Stimulated activated CD4-positive, alpha-beta T cell treated with anti-CD3 and anti-CD28 coated beads, Interleukin-4, amount 100 ng/mL, for 4 hours (primary cell): ENCODE measurements at places on chromosomes 7 and 10.

DNA sequence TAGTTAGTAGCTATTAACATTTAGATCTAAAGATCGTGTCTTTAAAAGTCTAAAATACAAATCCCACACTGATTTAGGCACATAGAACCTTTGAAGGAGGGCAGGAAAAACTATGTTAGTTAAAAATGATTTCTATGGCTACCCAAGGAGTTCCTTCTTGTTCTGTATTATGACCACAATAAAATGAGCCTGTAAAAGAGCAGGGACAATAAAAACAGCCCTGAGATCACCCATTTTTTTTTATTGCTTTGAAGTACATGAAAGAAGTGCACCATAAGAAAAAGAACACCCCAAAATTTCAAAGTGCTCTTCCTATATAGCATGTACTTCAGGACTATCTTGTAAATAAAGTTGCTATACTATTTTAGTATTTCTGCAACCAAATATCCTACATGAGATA is 29.8 kb downstream of the RTKN2 start:
- DNase-seq = no peak

DNA sequence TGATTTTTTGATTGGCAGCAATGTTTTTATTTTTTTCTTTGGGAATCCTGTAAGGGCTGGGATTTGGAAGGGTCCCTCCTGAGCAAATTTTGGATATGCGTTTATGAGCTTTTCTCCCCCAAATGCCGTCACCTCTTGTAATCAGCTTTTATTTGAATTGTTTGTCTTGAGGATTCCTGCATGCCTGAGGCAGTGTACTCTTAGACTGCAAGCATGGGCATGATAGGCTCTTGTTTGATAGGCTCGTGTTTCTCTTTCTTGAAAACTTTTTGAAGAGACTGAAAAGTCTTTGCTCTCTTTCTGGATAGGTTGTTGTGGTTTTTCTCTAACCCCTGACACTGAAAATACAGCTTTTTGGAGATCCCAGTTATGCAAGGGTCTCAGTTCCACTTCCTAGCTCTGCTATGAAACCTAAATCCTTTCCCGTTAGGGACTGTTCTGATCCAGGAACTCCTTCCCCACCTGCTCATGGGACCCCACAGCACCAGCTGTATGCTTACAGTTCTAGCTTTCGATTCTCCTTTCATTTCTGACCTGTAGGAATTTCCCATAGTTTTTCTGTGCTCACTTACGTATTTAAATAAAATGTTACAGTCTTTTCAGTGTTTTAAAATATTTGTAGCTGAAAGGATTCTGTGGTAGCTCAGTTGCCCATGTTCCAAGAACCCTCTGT is 17.2 kb downstream of the TSPAN13 start:
- DNase-seq = no peak

GRCh38 chr10:22630234-22631174 is 83.9 kb downstream of the PIP4K2A start:
- DNase-seq = no peak

DNA sequence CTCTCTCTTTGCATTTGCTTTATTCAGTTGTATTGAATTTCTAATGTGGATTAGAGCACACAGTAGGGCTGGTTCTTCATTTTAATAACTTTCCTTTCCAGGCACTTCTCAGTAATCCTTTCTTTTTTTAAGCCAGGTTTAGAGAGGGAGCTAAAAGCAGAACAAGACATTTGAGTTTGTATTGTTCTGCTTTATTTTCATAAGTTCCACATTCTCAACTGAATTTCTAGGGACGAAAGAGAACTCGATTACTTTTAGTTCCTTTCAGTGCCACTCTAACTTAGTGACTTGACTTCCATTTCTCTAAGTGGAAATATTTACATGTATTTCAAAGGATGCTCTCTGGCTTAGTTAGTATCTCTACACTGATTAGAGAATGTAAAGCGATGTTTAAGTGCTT is 145.6 kb downstream of the EXOC4 start:
- DNase-seq = no peak

DNA sequence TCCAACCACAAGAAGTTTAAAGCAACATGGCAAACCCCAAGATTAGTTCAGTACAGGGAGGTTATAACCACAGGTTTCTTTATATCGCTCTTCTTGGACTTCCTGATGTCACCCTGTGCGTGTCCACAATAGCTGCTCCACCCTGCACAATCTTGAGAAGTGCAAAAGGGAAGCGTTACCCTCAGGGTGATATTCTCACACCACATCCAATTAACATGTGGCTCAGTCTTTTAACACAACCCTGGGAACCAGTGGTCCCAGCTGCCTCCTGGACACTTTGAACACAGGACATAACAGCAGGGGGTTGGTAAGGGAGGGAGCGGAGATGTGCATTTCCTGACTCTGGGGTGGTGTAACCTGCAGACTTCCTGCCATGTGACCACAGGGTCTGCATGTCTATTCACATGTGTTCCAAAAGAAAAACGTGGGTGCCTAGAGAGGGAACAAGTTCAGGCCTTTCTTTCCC is 64.6 kb downstream of the GSAP start:
- DNase-seq = peak; percentile 18

GRCh38 chr7:55485501-55486191 is 86.7 kb downstream of the VOPP1 start:
- DNase-seq = no peak

DNA sequence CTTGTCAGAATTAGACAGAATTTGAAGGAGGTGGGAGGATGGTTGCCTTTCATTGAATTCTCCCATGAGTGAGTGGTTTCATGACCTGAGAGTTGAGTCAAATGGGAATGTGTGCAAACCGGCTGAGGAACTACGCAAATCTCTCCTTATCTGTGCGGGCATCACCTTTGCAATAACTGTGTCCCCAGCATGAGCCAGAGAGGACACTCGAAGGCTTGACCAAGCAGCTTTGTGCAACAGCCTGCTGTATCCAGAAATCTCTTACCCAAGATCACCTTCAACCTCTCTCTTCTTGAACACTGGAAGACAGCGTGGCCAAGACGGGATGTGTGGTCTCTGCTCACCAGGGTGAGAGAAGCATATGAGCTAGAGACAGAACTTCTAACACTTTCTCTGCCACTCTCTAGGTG is 93.8 kb upstream of the IKZF1 start:
- no peak for DNase-seq

GRCh38 chr10:107144490-107144889 is 20.0 kb downstream of the SORCS1 start:
- DNase-seq = no peak

- peak; percentile 76 for DNase-seq
Measured at GRCh38 chr10:43420369-43421200, 11.6 kb upstream of the HNRNPF start.

GRCh38 chr10:119153661-119154060 is 11.9 kb downstream of the SFXN4 start:
- no peak for DNase-seq

DNA sequence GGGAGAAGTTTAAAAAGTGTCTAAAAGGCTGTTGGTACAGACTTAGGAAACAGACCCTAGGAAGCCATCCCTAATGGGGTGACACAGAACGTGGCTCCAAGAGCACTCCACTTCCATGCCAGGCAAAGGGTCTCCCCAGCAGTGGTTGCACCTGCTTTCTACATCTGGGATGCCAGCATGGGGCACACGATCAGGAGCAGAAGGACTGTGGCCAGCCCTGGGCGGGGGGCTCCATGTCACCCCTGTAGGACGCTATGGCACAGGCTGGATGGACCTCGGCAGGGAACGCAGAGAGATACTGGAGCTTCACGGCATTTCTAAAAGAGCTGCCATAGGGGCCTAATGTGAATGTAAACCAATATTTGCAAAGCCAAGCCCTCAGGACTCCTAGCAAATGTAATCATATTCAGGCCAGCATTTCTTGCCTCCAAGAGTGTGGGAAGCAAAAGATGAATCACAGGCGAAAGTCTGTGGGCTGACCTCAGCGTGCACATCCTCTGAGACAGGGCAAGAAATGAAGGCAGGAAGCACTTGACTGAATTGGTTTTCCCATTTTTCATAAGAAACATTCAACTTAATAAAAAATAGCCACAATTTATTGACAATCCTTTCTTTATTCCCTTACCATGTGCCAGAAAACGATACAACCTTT is 93.9 kb downstream of the ATXN7L1 start:
- DNase-seq = no peak

- no peak for DNase-seq
Measured at GRCh38 chr7:4854916-4855315, 6.9 kb downstream of the PAPOLB start.

GRCh38 chr7:25765110-25765655 is 386.8 kb upstream of the NFE2L3 start:
- no peak for DNase-seq

GRCh38 chr7:29035044-29035740 is 77.1 kb upstream of the TRIL start:
- DNase-seq = no peak

- DNase-seq = no peak
Measured at GRCh38 chr7:88576720-88577119, 182.8 kb upstream of the ZNF804B start.

GRCh38 chr7:111855161-111855841 is 293.0 kb upstream of the IMMP2L start:
- DNase-seq = no peak

DNA sequence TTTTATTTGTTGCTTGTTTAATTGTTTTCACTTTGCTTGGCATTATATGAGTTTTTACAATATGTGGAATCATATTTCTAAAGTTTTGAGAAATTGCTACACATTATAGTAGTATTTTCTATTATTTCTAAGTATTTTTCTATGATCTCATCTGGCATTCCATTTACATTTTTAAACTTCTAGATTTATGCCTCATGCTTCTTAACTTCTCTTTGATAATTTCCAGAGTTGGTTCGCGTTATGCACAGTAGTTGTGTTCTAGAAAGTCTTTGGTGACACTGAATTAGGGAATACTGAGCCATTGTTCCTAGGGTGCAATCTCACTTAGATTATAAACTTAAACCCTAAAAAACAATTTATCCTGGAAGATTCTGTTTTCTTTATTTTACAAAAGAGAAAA is 129.2 kb downstream of the GNAI1 start:
- DNase-seq = no peak

GRCh38 chr7:85041605-85042216 is 145.1 kb downstream of the SEMA3D start:
- DNase-seq = peak; percentile 1

DNA sequence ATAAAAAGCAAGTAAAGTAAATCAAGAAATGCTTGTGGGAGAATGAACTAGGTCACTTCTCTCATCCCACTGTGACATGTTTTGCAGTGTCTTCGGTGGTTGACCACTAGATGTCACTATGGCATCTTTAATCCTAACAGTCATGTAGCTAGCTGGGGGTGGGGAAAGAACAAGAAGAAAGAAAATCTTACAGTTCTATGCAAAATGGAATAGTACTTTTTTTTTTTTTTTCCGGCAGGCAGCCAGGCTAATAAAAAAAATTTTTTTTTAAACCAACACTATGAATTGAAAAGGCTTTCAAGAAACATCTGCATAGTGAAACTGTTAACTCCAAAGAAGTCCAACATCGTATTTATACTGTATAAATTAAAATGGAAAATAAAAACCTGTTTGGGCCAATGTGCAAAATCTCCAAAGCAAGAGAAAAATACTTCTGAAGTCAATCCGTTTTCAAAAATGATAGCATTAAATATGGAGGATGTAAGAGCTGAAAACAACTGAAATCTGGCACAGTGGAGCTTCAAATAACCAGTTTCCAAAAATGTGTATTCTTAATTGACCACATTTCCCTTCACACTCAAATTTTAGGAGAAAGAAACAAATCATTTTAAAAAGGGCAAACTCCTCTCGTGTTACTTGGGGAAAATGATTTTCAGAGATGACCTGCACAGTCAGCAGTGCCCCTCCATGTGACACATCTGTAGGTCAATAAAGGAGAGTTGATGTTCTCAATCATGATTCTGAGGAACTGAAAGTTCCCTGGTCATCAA is 38.5 kb downstream of the CDK1 start:
- no peak for DNase-seq

DNA sequence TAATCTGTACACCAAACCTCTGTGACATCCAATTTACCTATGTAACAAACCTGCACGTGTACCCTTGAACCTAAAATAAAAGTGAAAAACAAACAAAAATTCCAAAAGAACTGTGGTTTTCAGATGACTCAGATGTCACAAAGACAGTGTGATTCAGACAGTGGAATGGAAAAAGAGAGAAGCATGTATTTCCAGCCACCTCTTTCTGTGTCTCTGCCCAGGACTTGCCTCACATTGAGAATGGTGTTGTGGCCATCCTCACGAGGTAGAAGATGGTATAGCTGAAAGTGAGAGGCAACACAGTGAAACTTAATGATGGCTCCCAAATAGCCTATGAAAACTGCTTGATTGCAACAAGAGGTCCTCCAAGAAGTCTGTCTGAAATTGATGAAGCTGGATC is 78.0 kb downstream of the ARL5B start:
- DNase-seq = no peak

DNA sequence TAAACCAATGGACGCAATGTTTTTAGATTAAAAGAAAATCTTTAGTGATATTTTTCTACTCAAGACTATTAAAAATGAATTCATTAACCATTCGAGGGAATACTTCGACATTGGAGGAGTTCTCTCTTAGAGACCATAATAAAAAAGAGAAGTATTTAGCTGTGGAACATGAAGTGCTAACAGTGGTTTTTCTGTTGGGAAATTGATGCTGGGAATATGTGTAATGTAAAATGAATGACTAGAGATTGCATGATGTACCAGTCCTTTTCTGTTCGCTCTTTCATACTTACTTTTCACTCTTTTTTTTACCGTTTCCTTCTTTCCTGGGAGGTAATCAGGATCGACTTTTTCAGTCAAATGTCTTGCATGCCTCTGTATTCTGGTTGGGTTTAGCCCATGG is 41.3 kb downstream of the ST7 start:
- DNase-seq = no peak
